Type B pancreatic cell (in vitro differentiated cells): ENCODE measurements at places on chromosomes 1 and 21.

DNA sequence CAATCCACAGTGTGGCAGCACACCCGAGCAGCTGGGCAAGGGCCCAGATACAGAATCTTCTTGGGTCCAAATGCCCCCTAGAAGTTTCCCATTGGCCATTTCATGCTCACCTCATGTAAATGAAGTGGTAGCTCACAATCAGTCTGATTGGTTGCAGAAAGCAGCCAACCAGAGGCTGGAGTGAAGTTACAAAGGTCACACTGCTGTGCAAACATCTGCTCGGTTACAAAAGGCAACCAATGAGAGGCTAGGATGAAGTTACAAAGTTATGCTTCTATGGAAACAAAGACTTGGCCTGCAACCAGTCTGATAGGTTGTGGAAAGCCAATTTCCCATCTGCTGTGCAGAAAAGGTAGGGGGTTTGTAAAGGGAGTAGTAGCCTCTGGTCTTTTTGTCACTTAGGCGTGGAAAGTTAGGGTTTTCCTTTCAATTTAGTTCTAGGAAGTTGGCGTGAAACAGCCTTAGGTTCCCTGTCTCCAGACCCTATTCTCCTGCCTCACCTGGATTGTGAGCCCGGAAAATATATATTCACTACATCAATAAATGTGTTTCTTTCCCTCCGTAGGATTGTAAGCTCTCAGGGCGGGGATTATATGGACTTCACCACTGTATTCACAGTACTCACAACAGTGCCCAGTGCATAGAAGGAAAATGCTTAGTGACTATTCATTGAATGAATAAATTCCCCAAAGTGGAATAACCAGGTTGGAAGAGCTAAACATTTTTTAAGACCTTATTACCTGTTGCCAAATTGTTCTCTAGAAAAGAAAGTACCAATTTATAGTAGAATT lies 91.9 kb downstream of the URB2 start:
- no peak for DNase-seq

DNA sequence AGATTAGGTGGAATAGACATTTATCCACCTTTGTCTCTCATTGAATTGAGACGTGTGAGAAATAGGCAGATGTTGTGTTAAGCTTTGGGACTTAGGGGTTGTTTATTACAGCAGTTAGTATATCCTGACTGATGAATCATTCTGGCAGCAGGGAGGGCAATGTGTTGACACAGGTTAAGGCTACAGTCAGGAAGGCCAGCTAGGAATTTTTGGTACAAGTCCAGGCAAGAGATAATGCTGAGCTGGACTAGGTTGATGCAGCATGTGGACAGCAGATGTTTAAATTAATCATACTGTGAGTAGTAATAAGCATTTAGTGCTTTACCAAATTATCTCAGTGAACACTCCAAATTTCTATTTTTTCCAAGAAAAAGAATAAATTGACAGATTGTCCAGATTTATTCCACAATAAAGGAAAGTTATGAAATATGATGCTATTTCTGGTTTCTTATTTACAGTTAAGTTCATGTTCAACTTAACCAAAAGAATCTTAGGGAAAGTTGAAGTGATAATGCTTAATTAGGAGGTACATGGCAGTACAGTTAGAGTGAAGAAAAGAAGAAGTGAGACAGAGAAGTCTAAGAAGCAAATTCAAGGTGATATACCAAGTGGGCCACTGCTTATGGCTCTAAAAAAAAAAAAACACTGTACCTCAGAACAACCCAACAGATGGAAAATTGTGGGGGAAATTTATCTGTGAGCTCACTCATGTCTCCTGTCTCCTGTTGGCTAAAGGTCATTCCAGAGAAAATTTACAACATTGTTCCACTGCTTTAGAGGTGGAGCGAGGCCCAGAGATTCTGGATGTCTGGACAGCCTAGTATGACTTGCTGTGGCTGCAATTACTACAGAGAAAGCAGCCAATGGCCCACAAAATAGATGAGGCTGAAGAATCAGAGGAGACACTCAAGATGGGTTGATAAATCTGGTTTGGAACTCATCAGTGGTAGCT lies 102.7 kb upstream of the C21orf91 start:
- no peak for DNase-seq

GRCh38 chr1:181139631-181140061 lies 51.1 kb downstream of the IER5 start:
- no peak for DNase-seq

GRCh38 chr1:199042193-199042592 lies 403.4 kb downstream of the PTPRC start:
- no peak for DNase-seq

GRCh38 chr1:211711315-211711705 lies 35.9 kb upstream of the NEK2 start:
- no peak for DNase-seq

DNA sequence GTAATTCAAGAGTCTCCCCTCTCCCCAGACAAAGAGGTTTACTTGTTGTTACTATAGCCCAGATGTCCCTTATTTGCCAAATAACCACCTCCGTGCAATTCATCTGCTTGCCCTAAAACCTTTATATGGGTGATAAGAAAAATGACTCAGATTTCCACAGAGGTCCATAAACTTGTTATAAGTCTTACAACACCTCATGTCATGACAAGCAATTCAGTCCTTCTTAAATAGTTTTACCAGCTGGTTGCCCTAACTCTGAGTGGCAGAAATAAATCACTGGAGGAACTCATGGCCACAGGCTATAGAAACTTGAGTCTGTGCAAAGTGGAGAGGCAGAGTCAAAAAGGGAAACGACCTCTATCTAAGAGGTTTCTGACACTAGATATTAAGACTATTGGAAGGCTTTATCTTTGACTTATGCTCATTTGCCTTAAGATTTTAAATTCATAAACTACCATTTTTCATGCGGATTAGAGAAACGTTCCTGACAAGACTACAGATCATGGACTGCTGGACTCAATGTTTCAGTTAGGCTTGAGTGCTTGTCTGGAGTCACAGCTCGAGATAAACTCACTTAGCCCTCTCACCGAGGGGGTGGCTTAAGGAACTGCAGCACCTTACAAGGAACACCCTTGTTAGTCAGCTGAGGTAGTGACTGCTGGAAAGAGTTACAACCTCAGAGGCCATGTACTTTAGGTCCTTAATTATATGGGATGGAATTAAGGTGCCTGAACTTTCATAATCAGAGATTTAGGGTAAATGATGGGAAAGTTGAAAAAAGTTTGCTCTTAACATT lies 662.5 kb upstream of the USP24 start:
- DNase-seq: no peak

GRCh38 chr1:177278626-177279390 lies 108.0 kb downstream of the BRINP2 start:
- DNase-seq: no peak

- no peak for DNase-seq
Measured at GRCh38 chr1:41490911-41491310, 6.4 kb upstream of the EDN2 start.

- DNase-seq: no peak
Measured at GRCh38 chr1:34549199-34549598, 205.6 kb upstream of the GJB5 start.

DNA sequence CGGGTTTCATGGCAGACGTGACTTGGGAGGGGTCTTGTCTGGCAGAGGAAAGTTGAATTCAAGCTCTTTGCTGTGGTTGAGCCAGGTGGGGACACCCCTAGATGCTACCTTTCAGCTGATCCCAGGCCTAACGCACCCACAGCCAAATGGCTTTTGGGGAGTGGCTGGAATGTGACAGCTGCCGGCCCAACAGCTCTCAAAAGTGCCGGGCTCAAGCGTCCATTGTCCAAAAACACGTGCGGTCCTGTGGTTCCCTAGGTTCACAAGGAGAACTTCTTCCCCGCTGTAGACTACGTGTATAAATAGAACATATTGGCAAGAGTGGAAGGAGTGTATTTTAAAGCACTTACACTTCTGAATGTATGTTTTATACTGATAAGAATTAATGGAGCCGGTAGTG lies 87.1 kb upstream of the ARHGEF16 start:
- DNase-seq: no peak

- no peak for DNase-seq
Measured at GRCh38 chr1:231392389-231393131, 29.5 kb downstream of the EGLN1 start.

GRCh38 chr1:23910144-23910543 lies 3.0 kb downstream of the CNR2 start:
- DNase-seq: no peak

DNA sequence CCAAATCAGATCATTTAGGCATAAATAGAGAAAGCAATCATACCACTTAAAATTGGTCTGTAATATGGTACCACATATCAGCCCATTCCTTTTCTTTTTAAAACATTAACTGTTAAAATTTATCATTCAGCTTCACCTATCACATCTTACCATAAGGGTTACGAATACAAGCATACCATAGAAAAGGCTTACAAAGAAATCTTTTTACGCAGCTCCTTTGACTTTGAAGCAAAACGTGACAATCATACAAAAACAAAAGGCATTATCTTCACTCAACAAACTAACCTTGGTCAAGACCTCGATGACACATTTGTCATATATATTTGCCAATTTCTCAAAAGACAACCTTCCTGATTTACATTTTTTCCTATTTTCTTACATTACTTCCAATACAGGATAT lies 169.0 kb downstream of the SMYD3 start:
- no peak for DNase-seq

DNA sequence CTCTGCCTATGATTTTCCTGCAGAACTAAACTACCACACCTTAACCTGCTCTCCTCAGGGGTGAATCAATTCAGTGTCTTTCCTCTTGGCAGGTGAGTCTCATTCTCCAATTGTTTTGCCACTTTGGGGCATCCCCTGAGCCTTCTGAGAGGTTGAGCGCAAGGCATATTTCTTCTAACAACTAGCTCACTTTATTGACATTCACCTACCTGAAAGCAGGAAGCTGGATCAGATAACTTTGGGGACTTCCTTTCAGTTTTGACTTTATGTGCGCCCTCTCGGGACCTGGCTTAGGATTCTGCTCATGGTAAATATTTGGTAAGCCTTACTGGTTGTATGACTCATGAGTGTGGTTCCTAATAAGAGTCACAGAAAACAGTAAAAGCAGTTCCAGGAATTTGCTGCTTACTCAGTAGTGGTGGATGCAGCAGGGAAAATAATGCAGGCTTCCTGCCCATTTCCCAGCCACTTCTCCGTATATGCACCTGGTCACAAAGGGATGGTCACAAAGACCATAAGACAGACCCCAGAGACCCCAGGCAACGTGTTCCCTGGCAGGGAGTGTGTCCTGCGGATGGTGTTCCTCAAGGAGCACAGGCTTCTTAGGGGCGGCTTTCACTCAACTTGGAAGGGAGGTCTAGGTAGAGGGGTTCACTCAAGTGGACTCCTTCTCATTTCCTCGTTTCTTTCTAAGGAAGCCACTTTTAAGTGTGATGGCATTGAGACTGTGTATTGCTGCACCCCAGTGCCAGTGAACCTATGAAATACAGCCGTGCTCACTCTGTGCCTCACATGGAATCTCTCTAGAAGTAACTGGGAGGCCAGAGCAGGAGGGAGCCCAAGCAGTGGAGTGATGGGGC lies 22.0 kb upstream of the BATF3 start:
- no peak for DNase-seq

GRCh38 chr1:197813741-197814140 lies 38.5 kb upstream of the DENND1B start:
- DNase-seq: no peak

GRCh38 chr1:1144122-1144842 lies 28.4 kb upstream of the C1orf159 start:
- DNase-seq: no peak

DNA sequence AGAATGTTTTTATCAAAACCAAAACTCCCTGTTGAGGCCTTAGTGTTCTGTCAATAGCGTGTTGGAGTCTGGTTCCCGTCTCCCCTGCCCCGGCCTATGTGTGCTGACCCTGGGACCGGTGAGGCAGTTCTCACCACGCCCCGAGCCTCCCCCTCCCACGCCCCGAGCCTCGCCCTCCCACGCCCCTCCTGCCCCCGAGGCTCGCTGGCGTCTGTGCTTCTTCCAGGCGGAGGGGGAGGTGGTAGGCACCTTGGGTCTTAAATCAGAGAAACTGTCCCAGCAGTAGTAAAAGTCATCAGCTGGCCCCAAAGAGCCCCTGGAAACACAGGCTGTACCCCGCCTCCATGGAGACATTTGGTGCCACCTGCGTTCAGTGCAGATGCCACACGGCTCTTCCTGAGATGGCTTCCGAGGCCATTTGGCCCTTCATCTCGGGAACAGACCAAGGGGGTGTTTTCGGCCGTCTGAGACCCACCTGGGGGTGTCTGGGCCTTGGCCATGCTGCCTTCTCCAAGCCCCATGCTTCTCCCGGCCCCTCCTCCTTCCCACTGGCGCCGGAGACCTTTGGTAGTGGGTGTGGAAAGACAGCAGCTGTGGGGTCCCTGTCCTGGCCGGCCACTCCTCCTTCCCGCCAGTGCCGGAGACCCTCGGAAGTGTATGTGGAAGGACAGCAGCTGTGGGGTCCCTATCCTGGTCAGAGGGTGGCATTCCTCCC lies 44.7 kb downstream of the SKI start:
- no peak for DNase-seq

- peak; percentile 25 for DNase-seq
Measured at GRCh38 chr1:110581682-110582145, 24.4 kb downstream of the KCNA2 start.

- no peak for DNase-seq
Measured at GRCh38 chr21:39712976-39713375, 32.0 kb upstream of the IGSF5 start.

- DNase-seq: no peak
Measured at GRCh38 chr1:221071777-221072176, 192.5 kb downstream of the HLX start.

DNA sequence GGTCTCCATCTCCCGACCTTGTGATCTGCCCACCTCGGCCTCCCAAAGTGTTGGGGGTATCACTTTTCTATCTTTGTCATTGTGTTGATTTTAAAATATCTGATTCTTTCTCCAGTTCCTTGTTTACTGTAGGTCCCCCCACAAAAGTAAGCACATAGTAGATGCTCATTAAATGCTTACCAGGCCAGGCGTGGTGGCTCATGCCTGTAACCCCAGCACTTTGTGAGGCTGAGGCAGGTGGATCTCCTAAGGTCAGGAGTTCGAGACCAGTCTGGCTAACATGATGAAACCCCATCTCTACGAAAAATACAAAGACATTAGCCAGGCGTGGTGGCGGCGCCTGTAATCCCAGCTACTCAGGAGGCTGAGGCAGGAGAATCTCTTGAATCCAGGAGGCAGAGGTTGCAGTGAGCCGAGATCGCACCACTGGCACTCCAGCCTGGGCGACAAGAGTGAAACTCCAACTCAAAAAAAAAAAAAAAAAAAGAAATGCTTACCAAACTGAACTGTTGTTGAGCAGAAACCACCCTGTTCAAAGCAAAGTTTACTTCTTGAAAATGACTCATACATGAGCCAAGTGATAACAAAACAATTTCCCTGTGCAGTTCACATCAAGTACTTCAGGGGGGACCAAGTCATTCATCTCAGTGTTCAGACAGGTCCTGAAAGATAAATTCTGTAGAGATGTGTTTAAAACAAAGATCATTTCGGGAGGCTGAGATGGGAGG lies 24.3 kb upstream of the NID1 start:
- DNase-seq: no peak

DNA sequence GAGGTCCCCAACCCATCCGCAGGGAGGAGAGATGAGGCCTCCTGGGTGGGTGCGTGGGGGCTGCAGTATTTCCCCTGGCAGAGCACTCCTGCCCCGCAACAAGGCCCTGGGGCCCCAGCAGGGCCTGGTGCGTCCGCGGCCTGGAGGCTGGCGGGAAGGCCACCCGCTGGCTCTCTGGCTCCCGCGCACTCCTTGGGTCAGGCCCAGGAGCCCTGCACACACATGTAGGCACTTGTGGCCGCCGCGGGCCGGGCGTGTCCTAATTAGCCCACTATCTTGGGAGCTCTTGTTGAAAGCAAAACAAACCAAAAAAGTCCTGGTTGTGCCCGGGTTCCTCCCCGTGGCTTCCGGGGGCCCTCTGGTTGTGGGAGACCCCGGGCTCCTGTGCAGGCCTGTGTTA lies 49.7 kb upstream of the CCDC27 start:
- no peak for DNase-seq
